ENCODE measurements at places on chromosomes 12 and 14. TPM values are rescaled to one million over a fixed set of nuclear protein-coding genes. Genes with fewer than 3 reads are reported as not detected.

DNA sequence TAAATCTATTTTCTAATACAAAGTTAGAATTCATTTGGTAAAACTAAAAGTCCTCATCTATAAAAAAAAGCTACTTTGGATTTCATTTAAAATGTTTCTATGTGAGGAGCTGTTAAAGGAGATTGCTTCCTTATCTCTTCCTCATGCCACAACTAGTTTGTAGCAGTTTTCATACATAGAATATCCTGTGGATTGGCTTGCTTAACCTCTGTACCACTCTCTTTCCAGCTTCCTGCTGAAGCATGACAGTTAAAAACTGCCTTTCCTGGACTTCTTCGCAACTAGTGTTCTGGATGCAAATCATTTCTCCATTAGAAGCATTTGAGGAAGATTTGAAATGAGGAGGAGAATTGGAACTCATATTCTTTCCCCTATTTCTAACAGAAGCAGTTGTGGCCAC lies 49.6 kb downstream of the ST8SIA1 start:
- DNase-seq: no peak

GRCh38 chr14:96790706-96791105 lies 6.5 kb upstream of the VRK1 start:
- DNase-seq: no peak

WNT1 gene
- not detected for total RNA-seq

GRCh38 chr14:103931422-103931821 lies 3.2 kb downstream of the TDRD9 start:
- no peak for DNase-seq

DLK1 gene
- not detected for total RNA-seq

DNA sequence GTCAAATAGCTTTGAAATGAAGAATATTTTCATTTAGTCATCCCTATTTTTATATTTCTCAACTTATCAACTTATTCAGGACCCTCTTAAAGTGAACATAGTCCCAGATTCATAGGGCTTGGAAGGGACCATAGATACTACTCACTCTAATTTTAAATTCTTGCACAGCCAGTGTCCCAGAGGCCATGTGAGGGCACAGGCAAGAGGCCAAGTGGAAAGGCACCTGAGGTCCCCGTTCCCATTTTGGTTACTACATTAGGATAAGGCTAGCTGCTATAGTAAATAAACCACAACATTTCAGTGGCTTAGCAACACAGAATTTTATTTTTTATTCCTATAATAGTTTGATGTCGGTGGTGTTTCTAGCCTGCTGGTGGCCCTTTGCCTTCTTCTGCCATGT lies 227.8 kb downstream of the SPTSSA start:
- DNase-seq: no peak

DPY19L2 gene
- total RNA-seq: 3.6 TPM

- DNase-seq: no peak
These were observed 72.0 kb downstream of the BMP4 start for GRCh38 chr14:53884601-53885000.

All from renal cortical epithelial cell (primary cell).